ENCODE measurements at places on chromosomes 16 and 17.
A peak's percentile ranks its signal among the peaks of the same experiment; 100 is the strongest.

DNA sequence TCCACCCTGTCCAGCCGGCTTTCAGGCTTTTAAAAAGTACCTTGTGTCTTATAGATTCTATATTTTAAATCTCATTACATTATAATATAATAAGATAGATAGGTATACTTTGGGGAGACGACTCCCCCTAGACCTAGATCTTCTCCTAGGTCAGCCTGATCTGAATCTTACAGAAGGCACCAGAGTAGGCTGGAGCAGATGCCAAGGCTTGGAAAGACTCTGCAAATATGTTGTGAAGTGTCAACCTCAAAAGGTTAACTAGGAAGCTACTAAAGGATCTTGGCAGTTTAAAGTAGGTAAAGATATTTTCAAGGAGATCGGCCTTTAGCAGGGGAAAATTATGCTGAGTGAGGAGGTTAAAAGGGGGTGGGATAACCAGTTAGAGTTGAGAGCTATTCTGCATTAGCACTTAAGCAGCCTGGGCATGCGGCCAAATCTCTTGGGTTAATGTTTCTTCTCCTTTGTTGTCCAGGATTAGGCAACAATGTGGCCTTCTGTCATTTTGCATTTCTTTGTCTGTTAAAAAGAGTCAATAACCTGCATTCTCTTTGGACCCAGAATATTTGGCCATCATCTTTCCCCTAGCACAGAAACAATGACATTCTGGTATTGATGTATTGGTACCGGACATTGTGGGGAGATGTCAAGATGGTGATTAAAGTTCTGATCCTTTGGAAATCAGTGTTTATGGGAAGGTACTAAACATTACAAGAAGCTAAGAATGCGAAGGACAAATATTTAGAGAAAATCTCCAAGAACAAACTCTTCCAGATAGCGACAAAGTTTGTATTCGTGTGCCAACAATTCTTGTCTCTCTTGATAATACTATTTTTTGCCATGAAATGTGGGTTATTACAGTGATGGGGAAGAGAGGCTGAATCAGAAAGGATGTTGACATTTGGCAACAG is 51.2 kb upstream of the DHX40 start:
- no peak for DNase-seq

GRCh38 chr17:61662741-61663140 is 71.7 kb upstream of the NACA2 start:
- DNase-seq, result no peak

DNA sequence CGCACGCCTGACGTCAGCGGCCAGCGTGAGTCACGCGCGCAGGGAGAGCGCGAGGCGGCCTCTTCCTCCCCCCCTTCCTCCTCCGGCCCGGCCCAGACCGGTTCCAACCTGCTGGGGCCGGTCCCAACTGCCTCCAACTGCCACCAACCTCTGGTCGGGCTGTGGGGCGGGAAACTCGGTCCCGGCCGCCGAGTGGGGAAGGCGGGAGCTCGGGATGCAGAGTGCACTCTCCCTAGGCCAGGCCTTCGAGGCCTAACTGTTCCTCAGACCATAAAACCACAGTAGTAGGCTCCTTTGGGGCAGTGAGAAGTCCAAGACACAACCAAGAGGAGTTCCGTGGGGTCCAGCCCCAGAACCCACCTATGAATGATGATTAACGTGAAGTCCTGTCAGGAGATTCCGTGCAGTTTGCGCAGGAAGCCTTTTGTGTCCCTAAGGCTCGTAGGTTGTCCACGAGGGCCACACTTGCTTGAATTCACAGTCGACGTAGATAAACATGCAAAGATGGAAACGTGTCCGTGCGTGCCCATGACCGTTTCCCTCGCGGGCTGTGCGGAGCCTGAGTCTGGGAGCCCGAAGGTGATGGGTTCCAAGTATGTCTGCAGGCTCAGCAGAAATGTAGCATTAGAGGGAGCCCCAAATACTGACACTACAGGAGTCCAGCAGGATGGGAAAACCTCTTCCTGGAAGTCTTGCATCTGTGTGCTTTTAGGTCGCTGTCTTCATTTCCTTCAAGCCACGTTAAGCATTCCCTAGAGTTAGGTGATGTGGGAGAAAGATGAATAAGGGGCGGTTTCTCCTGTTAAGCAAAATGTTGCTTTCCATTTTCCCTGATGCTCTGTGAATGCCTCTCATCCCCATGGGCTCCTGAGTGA is 647 bp downstream of the UNK start:
- peak; percentile 77 for DNase-seq

DNA sequence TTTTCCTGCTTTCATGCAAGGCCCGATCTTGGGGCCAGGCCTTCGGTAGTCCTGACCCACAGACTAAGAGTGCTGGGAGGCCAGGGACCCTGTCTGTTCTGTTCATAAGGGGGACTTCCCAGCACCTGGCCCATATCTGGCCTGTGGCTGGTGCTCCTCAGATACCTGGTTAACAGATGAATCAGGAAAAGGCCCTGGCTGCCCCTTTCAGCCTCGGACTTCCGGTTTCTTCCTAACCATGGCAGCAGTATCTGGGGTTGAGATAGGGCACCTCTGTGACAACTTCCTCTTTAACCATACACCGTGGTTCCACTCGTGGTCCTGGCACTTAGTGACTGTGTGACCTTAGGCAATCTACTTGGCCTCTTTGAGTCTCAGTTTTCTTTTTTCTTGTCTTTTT is 18.4 kb downstream of the PLCG2 start:
- no peak for DNase-seq

DNA sequence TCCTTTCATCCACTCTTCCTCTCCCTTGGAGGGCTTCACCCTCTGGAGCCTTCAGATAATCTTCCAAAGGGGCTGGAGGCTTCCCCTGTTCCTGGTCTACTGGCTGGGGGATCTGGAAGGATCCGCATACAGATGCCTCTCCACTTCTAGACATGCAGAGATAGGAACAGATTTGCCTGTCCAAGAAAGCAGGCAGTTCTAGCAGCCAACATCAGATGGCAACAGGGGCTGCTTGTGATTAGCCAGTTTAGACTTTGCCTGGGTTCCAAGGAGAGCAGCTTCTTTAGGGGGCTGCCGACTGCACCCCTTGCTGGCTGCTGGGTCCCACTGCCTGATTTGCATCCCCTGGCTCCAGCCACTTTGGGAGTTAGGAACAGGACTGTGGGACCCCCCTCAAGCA is 6.2 kb upstream of the CD300A start:
- no peak for DNase-seq

DNA sequence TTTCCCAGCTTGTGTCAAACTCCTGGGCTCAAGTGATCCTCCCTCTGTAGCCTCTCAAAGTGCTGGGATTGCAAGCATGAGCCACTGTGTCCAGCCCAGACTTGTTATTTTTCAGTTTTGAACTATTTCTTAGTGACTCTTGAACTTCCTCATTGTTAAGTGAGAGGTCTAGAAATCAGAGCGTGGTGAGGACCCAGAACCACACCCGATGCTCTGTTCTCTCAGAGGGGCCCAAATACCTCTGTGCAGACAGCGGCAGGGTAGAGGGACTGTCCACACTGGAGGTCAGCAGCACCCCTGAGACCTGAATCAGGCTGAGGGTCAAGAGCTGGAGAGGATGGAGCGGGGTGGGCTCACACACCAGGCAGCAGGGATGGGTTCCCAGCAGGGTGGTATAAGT is 47.7 kb upstream of the MEAK7 start:
- no peak for DNase-seq

- DNase-seq, result no peak
Measured at GRCh38 chr16:27906883-27907282, 156.6 kb downstream of the GSG1L start.

DNA sequence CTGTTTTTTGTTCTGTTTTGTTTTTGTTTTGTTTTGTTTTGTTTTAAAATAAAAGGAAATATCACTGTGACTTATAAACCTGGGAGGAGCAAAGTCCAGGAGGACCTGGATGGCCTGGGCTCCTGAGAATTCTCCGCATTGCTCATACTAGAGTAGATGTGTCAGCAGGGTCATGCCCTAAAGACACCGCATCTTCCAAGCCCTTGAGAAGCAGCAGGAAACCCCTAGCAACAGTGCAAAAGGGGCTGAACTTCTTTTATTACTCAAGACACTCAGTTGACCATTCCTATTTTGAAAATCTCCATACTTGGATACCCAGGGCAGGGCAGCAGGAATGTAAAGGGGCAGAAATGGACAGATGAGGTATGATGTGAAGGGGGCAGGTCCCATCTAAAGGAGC is 51.8 kb downstream of the SYT17 start:
- no peak for DNase-seq

- DNase-seq, result no peak
Measured at GRCh38 chr17:80885947-80886582, 105.6 kb upstream of the CHMP6 start.

DNA sequence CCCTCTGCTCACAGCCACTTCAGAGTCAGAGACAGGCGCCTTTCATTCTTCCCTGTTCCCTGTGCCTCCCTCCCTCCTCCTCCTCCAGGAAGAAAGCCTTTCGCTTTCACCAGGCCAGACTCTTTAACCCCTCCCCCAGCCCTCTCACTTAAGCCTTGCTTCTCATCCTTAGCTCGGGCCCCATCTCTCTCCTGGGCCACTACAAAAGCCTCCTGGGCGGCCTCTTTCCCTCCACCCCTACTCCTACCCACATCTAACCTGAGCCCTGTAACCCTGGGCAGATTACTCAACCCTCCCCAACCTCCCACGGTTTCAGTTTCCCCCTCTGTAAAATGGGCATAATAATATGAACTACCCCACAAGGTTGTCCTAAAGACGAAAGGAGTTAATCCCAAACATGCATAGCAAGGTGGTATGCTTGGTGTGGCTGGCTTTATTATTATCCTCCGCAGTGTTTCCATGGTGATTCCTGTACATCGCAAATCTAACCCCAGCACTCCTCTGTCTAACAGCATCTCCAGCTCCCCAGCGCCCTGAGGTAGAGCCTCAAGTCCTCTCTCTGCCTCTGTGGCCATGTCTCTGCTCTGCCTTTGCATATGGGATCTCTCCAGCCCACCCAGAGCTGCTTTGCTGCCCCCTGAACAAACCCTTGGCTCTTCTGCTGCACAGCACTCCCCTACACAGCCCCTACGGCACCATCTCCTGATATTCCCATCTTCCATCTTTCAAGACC is 17.7 kb downstream of the PIMREG start:
- DNase-seq, result no peak

- DNase-seq, result no peak
Measured at GRCh38 chr16:8796469-8797363, 723 bp downstream of the TMEM186 start.

- DNase-seq, result peak; percentile 31
Measured at GRCh38 chr17:68248199-68248825, 469 bp downstream of the AMZ2 start.

GRCh38 chr16:11383481-11384183 is 38.4 kb downstream of the RMI2 start:
- DNase-seq, result no peak

DNA sequence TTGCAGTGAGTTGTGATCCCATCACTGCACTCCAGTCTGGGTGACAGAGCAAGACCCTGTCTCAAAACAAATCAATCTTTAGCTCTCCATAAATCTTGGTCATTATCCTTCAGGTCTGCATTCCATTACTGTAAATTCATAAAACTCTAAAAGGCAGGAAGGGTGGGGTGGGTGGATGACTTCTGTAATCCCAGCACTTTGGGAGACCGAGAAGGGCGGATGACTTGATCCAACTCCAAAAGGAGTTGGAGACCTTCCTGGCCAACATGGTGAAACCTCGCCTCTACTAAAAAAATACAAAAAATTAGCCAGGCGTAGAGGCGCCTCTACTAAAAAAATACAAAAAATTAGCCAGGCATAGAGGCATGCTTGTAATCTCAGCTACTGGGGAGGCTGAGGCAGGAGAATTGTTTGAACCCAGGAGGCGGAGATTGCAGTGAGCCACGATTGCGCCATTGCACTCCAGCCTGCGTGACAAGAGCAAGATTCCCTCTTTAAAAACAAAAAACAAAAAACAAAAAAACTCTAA is 2.2 kb upstream of the UBE2Z start:
- no peak for DNase-seq

DNA sequence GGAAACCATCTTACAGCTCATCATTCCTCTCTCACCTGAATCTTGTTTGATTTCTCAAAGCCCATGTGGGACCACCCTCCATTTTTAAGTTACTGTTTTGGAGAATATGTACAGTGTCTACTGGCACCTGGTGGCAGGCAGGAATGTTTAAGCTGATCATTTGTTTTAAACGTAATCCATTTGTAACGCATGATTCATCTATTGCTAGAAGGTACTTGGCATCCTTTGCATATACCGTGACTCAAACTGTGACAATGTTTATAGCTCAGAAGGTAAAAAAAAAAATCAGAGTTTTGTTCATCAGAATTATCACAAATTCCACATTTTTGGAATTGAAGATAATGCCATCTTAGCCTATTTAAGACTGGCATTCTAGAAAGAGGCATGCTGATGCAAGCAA is 1007.5 kb upstream of the EEF2KMT start:
- no peak for DNase-seq

GRCh38 chr16:16108759-16109158 is 114.5 kb downstream of the ABCC6 start:
- DNase-seq, result no peak

GRCh38 chr16:53041320-53042051 is 11.2 kb downstream of the CHD9NB start:
- no peak for DNase-seq

GRCh38 chr17:30450125-30451027 is 26.8 kb upstream of the GOSR1 start:
- DNase-seq, result no peak

DNA sequence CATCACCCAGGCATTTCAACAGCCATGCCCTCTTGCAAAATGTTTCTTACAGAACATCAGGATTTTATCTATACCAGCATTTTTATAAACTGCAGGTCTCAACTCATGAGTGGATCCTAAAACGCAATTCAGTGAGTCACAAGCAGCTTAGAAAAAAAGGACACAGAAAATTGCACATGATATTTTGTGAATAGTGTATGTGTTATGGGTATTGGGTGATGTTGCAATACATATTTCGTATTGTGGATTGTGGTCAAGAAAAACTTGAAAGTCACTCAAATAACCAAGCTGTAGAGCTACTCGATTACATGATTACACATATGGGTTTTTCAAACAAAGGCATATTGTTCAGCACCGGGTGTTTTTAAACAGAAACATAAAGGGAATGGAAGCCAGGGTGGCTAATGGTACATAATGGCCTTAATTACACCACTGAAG is 1.4 kb downstream of the WIPI1 start:
- no peak for DNase-seq

- no peak for DNase-seq
Measured at GRCh38 chr16:26993963-26994362, 72.8 kb upstream of the C16orf82 start.

DNA sequence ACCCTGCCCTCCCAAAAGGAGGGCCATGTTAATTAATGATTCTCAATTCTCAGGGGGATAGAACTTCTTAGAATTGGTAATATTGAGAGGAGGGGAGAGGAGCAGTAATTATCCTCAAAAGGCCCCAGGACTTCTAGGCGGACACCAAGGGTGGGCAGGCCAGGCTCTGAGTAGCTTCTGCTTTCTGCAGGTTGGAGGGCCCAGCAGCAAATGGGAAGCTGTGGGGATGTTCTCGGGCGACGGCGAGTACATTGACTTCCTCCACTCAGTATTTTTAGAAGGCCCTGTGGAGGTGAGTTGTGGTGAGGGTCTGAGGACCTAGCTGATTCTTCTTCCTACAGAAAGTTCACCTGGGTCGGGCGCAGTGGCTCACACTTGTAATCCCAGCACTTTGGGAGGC is 57.5 kb downstream of the DNAH2 start:
- no peak for DNase-seq
